ENCODE measurements at places on chromosomes 11 and 22. TPM values are rescaled to one million over a fixed set of nuclear protein-coding genes. Genes with fewer than 3 reads are reported as not detected.

The AGBL2 gene
- 0.67 TPM for total RNA-seq

GRCh38 chr11:70739811-70740487 lies 341.6 kb downstream of the CTTN start:
- no peak for DNase-seq

- DNase-seq: no peak
Observed at GRCh38 chr22:17581056-17581455, 17.8 kb downstream of the SLC25A18 start.

GRCh38 chr11:129375751-129376657 lies at the start of gene BARX2:
Gene BARX2, plus strand, starts transcription at chr11:129375848. Its CDS starts 188 bp downstream, at chr11:129376036.
- no peak for DNase-seq

DNA sequence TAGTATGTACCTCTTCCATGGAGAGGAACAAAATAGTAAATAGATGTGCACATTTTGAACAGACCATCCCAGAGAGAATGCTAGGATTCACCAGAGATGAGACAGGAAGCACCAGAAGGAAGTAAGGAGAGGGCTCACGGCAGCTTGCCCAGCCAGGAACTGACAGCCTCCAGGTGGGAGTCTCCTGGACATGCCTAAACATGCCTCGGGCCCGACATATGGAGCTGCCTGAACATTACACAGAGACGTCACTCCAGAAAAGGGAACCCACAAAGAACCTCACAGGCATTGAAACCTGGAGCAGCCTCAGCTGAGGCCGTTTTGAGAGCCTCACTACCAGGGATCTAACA lies 67.4 kb downstream of the BRD1 start:
- no peak for DNase-seq

GRCh38 chr11:99066618-99067317 lies 46.0 kb downstream of the CNTN5 start:
- no peak for DNase-seq

The MUC5AC gene
- not detected for total RNA-seq

- no peak for DNase-seq
Observed at GRCh38 chr22:43047605-43048004, 32.7 kb upstream of the PACSIN2 start.

Data from myocyte (in vitro differentiated cells).